ENCODE measurements at places on chromosomes 3 and 15. TPM values are rescaled to one million over a fixed set of nuclear protein-coding genes. Genes with fewer than 3 reads are reported as not detected.

CACNA2D2 gene
- total RNA-seq: 1.6 TPM

ZNF639 gene
- total RNA-seq: 31.1 TPM

SPINK8 gene
- total RNA-seq: not detected

HRH1 gene
- 1.3 TPM for total RNA-seq

DNA sequence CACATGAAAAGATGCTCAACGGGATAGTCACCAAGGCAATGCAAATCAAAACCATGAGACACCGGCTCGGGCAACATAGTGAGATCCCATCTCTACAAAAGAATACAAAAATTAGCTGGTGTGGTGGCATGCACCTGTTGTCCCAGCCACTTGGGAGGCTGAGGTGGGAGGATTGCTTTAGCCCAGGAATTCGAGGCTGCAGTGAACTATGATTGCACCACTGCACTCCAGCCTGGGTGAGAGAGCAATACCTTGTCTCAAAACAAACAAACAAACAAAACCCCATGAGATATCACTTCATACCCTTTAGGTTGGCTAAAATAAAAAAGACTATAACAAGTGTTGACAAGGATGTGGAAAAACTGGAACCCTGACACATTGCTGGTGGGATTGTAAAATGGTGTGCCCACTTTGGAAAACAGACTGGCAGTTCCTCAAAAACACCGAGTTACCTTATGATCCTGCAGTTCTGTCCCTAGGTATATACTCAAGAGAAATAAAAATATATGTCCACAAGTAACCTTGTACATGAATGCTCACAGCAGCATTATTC lies 3.8 kb upstream of the PPARG start:
- no peak for DNase-seq

- no peak for DNase-seq
These were observed 131.8 kb downstream of the TBL1XR1 start for GRCh38 chr3:177065285-177066033.

- DNase-seq: no peak
These were observed 398.5 kb upstream of the PROK2 start for GRCh38 chr3:72183489-72183888.

DNA sequence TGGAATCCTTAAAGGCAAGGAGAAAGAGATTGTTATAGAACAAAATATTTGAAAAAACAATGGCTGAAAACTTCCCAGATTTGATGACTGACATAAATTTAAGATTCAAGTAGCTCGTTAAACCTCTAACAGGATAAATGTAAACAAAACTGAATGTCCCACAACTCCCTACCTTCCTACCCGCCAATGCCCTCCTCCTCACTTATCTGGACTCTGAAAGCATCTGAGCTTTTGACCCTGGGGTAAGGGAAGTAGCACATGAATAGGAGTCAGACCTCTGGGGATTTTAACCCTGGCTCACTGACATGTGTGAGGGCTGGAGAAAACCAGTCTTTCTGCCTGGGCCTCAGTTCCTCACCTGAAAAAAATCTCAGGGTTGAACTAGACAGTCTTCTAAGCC lies 26.9 kb downstream of the CYP19A1 start:
- DNase-seq: no peak

DNA sequence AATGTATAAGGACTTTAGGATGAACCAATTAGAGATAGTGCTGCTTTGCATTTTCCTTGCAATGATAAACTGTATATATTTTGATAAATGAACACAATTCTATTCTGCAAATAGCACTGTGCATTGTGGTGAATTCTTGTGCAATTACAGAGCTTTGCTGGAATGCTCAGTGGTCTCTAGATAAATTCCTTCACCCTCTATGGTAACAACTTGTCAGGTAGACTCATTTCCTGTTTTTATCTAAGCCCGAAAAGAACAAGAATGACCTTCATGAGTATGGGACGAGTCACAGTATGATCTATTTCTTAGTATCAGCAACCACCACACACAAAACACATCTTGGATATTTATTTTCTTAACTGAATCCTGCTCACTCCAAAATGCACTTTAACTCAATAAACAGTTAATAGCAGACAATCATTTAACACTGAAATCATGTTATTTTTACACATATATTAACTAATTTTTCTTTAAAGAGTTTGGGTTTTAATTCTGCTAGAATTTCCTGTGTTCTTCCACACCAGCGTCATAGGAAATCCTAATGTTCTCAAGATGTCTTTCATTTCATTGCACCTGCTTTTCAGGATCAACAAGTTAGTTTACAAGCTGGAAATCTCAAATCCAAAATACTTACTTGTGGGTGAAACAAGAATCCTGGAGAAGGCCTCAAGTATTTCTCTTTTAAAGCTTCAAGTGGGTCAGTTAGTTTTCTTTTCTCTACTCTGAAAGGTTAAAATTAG lies 551.2 kb downstream of the MECOM start:
- no peak for DNase-seq

DNA sequence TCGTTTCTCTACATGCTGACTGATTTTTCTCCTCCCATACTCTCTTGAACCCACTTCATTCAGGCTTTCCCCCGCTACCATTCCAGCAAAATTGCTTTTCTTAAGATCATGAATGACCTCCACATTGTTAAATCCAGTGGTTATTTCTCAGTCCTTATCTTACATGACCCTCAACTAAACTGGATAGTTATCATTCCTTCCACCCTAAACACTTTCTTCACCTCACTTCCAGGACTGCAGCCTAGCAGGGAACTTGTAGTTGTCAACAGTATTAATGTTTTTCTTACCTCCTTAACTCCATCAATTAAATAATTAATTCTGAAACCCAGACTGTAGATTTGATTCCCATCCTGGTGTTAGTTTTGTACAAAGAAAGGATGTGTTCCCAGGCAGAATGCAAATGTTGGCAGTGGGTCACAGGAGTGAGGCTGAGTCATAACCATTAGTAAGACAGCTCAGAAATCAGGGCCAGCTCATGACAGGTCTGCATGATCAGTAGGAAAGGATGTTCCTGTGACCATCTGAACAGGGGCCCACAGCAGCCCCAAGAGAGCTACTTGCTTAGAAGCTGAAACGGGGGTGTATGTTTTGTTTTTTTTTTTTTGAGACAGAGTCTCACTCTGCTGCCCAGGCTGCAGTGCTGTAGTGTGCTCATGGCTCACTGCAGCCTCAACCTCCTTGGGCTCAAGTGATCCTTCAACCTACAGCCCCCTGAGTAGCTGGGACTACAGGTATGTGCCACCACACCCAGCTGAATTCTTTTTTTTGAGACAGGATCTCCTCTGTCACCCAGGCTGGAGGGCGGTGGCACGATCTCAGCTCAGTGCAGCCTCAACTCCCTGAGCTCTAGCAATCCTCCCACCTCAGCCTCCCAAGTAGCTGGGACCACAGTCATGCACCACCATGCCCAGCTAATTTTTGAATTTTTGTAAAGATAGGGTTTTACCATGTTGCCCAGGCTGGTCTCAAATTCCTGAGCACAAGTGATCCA lies 9.1 kb downstream of the BCL2L10 start:
- DNase-seq: no peak

SLC15A2 gene
- total RNA-seq: 5.0 TPM

DNA sequence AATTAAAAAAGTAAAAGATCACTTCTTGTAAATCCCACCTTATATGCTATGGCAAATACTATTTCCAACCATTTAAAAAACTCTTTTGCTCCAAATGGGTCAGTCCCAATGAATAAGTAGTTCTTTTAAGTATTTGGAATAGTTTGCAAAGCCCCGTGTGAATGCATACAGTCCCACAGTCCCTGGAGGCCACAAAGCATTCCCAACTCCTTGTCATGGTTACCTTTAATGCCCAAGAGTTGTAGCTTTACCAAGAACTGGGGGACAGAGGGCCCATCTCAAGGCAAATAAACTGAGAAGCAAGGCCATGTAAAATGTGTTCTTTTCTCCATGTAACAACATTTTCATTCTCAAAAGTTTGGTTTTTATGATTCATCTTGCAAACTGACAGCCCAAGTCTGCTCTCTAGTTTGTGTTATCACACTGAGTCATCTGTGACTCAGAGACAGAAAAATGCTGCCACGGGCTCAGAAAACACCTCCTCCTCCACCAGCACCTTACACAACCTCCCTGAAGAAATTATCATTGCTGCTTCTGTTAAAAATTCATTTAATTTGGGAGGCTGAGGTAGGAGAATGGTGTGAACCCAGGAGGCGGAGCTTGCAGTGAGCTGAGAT lies 336.2 kb downstream of the ERC2 start:
- DNase-seq: no peak

GRCh38 chr3:16496408-16497222 lies 16.9 kb downstream of the RFTN1 start:
- no peak for DNase-seq

GRCh38 chr3:140438736-140439470 lies 239.0 kb upstream of the TRIM42 start:
- no peak for DNase-seq

GRCh38 chr3:72101494-72101893 lies 316.5 kb upstream of the PROK2 start:
- DNase-seq: no peak

MME gene
- total RNA-seq: 3.2 TPM

ALDH1A2 gene
- 9.7 TPM for total RNA-seq

- DNase-seq: no peak
These were observed 533 bp downstream of the ZNF445 start for GRCh38 chr3:44476963-44477311.

GNAT1 gene
- total RNA-seq: not detected

DNA sequence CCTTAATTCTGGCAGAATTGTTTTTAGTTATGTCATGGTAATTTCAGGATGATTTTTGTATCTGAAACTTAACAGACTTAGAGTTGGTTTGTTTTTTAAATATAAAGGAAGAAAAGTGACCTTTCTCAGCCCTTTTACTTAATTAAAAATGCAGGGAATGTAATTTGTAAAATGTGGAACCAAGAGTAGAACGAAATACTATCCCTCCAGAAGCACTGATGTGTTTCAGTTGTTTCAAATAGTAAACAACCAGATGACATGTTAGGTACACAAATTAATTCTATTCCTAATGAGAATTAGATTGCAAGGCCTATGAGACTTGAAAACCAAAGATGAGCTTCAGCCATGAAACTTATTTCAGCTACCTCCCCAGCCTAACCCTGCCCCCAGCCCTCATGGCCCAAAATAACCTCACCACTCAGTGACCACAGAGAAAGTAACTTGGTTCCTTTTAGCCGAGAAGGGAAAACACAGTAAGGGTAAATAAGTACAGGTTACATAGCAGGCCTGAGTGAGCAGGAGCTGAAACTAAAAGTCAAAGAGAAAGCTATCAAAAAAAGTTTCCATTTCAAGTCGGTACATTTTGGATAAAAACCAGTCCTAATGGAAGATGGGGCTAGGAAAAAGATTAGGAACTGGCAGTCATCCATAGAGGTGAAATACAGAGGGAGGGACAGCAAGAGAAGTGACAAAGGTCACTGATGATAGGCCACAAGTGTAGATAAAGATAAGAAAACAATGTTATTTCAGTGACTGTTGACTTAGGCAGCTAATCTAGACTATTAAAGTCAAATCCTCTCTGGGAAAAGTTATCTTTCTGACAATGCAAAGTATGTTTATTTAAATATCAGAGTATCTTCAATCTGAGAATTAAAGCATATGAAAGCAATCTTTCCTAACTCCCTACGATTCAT lies 23.2 kb downstream of the SENP8 start:
- DNase-seq: no peak

CCR4 gene
- 0.08 TPM for total RNA-seq

CCDC191 gene
- 1.1 TPM for total RNA-seq

FAM240A gene
- total RNA-seq: not detected

DNA sequence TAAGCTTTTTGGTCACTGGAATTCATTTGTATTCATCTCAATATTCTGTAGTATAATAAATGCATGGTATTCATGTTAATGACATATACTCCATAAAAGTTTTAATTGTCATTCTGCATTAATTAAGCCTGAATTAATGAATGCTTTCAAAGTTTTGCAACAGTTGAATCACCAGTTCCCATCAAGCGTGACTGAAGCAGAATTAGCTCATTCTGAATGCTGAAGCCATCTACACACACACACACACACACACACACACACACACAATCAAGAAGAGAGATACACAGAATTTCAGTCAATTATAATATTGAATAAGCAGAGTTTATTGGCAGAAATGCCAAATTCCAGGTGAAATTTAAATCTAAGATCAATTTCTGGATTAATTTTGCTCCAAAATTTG lies 252.1 kb upstream of the KCNMB2 start:
- no peak for DNase-seq

- DNase-seq: no peak
These were observed 111.4 kb downstream of the DLG1 start for GRCh38 chr3:197186887-197187588.

Data from Right ventricle myocardium superior (tissue), 1 donor.